ENCODE measurements at places on chromosomes 1 and 21.

DNA sequence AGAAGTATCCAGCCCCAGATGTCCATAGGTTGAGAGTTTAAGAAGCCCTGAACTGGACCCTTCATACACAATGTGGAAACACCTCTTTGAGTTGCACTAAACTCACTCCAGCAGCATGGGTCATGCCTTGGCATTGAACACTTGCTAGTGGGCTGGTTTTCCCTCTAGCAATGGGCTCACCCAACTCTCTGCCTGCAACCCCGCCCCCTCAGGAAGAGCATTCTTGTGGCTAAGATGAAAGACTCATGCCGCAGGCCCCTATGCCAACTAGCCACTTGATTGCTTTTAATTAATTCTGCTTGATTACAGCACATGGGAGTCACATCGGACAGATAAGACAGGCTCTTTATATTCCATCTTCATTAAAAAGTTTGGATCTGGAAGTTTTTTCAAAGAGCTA lies 136.5 kb upstream of the GJB5 start:
- no peak for DNase-seq

DNA sequence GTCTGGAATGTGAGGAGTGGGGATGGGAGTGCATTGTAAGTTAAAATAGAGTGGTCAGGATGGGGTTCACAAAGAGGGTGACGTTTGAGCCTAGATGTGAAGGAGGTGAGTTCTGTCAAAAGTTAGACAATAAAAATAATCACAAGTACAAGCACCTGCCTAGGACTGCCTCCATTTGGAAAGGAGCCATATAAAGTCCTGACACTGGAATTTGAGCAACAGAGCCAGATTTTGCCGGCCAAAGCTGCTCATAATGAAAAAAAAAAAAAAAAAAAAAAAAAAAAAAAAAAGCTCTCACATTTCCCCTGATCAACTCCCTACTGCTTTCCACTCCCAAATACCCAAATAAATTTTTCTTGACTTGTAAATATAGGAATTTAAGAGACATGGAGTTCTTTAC lies 4.1 kb downstream of the PALMD start:
- no peak for DNase-seq

GRCh38 chr1:210360852-210361477 lies 32.3 kb downstream of the HHAT start:
- DNase-seq, result no peak

DNA sequence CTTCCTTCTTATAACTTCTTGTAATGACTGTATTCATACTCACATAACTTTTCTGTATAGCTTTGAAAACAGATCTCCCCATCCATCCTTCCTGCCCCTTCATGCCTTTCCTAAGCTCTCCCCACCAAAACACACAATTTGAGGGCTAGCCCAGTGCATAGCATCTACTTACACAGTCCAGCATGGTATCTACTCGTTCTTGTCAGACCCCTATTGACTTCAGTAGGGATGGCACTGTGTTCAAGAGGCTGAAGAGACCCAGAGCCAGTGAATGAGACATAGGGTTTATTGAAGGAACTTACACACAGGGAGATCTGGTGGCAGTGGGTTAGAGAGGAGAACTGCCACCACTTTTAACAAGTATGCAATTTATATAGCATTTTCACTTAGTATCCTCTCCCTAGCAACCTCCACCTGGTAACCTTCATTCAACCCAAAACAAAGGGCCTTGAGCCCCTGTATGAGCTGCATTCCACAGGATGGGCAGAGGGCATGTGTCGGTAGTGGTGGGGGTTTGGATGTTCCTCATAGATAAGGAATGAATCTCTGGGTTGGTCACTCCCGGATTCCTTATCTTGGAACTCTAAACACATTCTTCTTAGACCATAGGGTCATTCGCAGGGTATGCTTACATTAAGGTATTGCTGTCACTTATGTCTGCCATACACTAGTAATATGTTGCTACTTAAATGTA lies 64.9 kb upstream of the GNG12 start:
- DNase-seq, result no peak

DNA sequence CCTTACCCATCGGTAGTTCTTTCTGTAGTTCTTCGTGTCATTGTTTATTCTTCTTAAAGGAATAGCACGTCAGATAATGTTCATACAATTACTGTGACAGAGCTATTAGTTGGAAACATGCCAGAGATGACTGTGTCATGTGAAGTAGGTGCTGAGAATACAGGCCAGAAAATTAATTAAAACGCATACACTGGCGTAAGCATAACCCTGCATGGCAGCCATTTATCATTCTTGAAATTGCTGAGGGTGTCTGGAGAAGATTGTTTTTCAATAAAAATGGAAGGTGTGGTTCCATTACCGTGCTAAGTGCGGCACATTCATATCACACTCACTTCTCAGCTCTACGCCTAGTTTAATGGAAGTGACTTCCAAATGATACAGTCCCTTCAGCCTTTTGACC lies 7.8 kb downstream of the ETS2 start:
- no peak for DNase-seq
